ENCODE measurements at places on chromosomes 1 and 21.

DNA sequence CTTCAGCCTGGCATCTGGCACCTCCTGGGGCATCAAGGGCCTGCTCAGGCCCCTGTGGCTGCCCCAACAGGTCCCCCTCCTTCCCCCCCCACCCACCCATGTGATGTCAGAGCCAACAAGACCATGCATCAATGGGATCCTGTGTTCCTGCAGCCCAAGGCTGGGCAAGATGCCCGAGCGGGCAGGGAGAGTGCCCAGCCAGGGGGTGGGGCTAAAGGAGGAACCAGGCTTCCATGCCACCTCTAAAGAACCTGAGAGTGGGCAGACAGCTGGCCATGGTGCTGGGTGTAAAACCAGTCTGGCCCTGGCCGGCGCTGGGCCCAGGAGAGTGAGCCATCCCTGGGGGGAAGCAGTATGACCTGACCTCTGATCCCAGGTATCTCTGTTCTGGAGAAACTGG lies 7.6 kb downstream of the COL16A1 start:
- DNase-seq, result peak; percentile 88

- no peak for DNase-seq
Measured at GRCh38 chr1:86455073-86455472, 13.7 kb upstream of the CLCA1 start.

DNA sequence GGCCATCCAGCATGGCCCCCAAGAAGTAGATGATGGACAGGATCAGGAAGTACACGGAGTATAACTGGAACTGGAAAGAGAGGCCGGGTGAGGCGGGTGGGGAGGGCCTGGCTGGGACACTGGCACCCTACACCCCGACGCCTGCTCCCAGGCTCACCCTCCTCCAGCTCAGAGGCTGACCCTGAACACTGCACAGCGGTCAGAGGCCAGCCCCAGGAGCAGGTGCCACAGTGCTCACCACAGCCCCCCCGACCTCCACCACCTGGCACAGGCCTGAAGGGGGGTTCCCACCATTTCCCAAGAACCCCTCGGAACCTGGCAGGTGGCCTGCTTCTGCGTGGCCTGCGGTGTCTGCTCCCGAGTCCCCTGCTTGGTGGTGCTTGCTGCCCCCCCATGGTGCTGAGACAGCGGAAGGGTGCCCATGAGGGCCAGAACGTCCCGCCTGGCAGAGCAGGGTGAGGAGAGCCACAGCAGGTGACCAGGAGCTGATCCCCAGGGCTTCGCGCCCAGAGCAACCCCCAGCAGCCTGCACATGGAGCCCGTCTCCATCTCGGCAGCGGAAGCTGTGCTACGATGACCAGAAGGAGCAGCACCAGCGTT lies 26.1 kb downstream of the SLC19A1 start:
- no peak for DNase-seq

DNA sequence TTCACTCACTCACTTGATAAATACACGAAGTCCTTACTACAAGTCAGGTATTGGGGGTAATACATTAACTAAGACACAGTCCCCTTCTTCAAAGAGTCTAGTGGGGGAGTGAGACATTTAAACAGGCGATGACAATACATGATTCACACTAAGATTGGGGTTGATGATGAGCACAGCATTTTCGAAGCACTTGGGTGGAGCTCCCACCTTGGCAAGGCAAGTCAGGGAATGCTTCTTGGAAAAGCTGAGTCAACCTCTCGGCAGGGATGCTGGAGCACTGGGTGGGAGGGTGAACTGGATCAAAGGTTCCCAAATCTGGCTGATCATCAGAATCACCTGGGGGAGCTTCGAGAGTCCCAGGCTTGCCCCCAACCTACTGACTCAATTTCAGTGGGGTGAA lies 57.9 kb upstream of the ENAH start:
- DNase-seq, result no peak

DNA sequence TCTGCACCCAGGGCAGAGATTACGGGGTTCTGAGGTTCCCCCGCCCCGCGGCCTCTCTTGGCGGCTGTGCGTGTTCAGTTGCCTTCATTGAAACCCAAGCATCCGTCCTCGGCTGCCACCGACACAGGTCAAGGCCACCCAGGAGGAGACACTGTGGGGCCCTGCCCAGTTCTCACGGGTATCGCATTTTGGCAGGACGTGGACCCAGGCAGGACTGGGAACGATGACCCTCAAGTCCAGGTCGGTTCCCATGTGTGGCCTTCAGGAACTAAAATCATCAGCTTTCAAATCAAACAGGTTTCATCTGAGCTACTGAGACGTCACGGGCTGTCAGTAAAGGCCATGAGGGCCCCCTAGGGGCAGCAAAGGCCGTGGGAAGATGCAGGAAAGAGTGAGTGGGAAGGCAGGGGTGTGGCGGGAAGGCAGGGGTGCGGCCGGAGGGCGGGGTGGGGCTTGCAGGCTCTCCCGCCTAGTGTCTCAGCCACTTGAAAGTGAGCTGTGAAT lies 7.0 kb upstream of the C1orf174 start:
- no peak for DNase-seq

DNA sequence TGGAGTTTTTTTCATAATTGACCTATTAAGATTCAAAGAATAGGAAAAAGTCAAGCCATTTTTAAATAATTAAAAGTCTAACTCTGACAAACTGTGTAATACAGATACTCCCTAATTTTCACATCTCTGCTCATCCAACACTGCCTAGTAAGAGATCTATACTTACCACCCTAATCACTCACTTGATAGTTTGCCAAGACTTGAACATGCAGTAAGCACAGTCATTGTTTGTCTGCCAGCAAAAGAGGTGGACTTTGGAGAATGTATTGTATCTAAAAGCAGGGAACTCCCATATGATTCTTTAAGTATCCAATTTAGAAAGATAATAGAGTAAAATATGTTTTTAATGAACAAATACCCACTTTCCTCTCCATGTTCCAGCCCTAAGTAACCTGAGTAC lies 15.5 kb downstream of the TMEM59 start:
- no peak for DNase-seq

GRCh38 chr1:6785318-6785727 lies at the start of gene CAMTA1:
Gene CAMTA1, plus strand, starts transcription at chr1:6785454. Its CDS starts 77 bp downstream, at chr1:6785531.
- no peak for DNase-seq

DNA sequence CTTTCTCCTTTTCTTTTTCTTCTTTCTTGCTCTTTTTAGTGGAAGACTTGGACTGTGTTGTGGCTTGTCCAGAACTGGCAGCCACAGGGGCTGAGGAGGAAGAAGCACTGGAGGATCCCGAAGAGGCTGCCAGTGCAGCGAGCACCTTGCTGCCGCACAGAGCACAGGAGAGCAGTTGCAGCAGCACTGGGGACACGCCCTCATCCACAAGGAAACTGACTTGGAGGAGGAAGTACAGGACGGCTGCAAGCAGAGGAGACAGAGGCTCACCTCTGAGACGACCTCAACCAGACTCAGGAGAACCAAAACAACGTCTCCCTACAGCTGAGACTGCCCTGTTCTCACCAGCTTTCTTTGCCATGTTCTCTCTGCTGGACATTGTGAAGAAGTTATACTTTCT lies 88.9 kb downstream of the UBR4 start:
- DNase-seq, result no peak

- DNase-seq, result no peak
Measured at GRCh38 chr1:233668725-233669294, 54.9 kb downstream of the KCNK1 start.

GRCh38 chr1:113452921-113453770 lies 62.8 kb downstream of the MAGI3 start:
- DNase-seq, result peak; percentile 22

- DNase-seq, result no peak
Measured at GRCh38 chr1:103447471-103447870, 78.0 kb upstream of the RNPC3 start.

GRCh38 chr1:225849925-225850324 lies 32.3 kb downstream of the TMEM63A start:
- DNase-seq, result no peak

GRCh38 chr1:92494485-92495141 lies 7.9 kb upstream of the GFI1 start:
- no peak for DNase-seq

- no peak for DNase-seq
Measured at GRCh38 chr1:230913496-230913895, 45.2 kb upstream of the C1orf198 start.

DNA sequence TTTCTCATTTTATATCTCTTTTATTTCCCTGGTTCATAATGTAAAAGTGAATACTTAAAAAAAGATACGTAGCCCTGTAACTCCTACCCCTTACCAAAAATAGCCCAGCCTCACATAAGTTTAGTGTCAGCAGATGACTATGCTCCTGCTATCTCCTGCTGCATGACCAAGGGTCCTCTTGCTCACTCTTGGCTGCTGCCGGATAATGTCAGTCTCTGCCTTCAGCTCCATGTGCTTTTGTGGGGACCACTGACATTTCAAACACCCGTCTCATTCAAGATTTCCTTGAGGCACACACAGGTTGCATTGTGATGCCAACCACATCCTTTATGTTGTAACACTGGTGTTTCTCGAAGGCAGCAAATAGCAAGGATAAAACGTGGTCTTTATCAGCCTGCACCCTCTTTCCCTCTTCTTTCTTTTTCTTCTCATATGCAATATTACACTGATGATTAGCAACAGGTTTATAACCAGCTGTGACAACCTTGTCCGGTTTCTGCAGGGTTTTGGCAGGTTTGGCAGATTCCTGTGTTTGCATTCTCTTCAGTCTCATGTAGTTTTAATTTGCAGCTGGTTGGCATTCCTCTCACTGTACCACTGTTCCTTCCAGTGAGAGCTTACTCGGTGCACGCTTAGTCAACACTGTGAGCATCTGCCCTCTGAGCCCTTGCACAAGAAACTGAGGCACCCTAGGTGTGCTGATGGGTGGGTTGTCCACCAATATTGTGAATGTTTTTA lies 62.2 kb downstream of the ZNF684 start:
- DNase-seq, result peak; percentile 45

- no peak for DNase-seq
Measured at GRCh38 chr1:192628396-192629057, 7.4 kb upstream of the RGS13 start.

Data from foreskin melanocyte (primary cell).